ENCODE measurements at places on chromosomes 16 and 17.
A peak's percentile ranks its signal among the peaks of the same experiment; 100 is the strongest.

GRCh38 chr16:8768283-8768682, 29.2 kb downstream of the TMEM186 start:
- no peak for DNase-seq

DNA sequence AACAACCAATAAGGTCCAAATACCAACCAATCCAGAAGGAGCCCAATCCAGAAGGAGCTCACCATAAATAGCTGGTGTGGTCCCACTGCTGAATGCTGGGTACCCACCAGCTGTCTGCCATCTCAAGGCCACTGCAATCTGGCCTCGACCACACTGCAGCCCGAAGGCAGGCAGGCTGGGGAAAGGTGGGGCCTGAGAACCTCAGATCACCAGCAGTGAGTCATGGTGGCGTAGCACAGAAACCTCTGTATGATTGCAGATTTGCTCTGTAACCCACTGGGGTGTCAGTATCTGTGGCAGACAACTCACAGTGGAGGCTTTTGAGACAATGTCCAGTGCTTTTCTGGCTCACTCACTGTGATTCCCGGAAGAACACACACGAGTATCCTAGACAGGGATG, 14.7 kb upstream of the CMTR2 start:
- DNase-seq: no peak

DNA sequence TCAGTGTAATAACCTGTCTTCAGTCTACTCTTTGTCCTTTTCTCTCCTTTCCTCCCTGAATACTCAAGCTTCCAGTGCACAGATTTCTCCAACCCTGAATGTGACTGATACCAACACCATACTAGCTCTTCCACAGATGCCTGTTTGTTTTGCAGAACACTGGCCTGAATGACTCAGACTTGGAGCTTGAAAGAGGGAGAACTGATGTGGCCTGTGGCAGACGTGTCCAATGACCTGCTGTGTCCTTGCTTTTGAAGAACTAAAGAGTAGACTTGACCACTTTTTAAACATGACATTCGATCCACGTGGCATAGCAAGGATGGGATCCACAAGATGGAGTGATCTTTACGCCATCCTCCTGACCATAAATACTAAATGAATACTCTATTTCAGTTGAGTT, 361.0 kb downstream of the WWOX start:
- no peak for DNase-seq

GRCh38 chr17:57021226-57021940, 43.5 kb downstream of the SCPEP1 start:
- DNase-seq: no peak

- DNase-seq: no peak
Observed at GRCh38 chr17:8018436-8018835, 16.0 kb downstream of the GUCY2D start.

GRCh38 chr16:56102906-56103305, 88.4 kb upstream of the GNAO1 start:
- no peak for DNase-seq

GRCh38 chr16:13968835-13969234, 48.9 kb downstream of the ERCC4 start:
- DNase-seq: no peak

DNA sequence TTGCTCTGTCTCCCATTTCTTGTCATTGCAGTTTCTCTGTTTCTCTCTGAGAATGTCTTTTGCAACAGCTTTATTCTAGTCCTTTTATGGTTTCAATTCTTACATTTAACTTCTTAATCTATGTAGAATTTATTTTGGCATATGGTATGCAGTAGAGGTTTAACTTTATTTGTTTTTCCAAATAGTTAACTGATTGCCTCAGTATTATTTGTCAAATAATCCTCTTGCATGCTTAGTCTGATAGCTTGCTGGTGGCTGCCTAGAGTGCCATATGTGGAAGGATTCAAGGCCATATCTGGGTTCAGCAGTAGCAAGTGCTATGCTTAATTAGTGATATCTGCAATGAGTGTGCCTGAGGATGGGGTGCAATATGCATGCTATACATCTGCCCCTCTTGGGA, 6.9 kb downstream of the SNTB2 start:
- no peak for DNase-seq

GRCh38 chr17:81962499-81963441, 1.8 kb upstream of the NOTUM start:
- no peak for DNase-seq

DNA sequence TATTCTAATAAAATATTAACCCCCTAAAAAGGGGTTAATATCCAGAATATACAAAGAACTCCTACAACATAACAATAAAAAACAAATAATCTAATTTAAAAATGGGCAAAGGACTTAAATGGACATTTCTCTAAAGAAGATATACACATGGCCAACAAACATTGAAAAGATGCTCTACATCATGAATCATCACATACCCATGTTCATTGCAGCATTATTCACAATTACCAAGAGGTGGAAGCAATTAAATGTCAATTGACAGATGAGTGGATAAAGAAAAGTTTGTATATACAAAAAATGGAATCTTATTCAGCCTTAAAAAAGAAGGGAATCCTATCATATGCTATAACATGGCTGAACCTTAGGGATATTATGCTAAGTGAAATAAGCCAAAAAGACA, 36.8 kb downstream of the CPD start:
- no peak for DNase-seq

GRCh38 chr17:43540821-43541674, 5.1 kb downstream of the ETV4 start:
- DNase-seq: peak; percentile 50

GRCh38 chr16:49889725-49890397, 33.9 kb upstream of the ZNF423 start:
- DNase-seq: peak; percentile 8

DNA sequence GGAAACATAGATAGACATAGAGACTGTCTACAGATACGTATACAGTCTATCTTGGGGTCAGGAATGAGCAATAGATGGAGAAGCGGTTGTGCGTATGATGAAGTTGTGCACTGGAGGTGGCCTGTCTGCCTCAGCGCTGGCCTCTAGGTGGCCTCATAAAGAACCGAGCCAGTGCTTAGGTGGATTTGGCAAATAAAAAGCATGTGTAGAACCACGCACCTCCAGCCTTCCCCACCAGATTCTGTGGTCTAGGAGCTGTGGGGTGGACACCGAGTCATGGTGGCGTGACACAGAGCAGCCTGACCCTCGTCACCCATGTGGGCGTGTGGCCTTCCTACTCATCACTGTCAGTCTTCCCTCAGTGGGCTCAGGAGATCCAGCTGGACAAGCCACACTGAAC, 34.0 kb downstream of the PGS1 start:
- DNase-seq: peak; percentile 36

GRCh38 chr16:30902029-30902972, 5.9 kb downstream of the CTF1 start:
- DNase-seq: peak; percentile 64

- DNase-seq: no peak
Observed at GRCh38 chr16:1743376-1744337, 27.7 kb downstream of the NME3 start.

GRCh38 chr17:42521666-42522262, 14.3 kb upstream of the NAGLU start:
- no peak for DNase-seq

- no peak for DNase-seq
Observed at GRCh38 chr16:264440-264951, 11.2 kb downstream of the RGS11 start.

- DNase-seq: no peak
Observed at GRCh38 chr17:6989779-6990178, 6.1 kb upstream of the ALOX12 start.

GRCh38 chr16:29729116-29729521, 16.7 kb downstream of the C16orf54 start:
- DNase-seq: peak; percentile 66

GRCh38 chr17:34926661-34927060, 34.6 kb downstream of the CCT6B start:
- DNase-seq: no peak

- DNase-seq: no peak
Observed at GRCh38 chr17:4514206-4514605, 15.5 kb downstream of the SPNS2 start.

DNA sequence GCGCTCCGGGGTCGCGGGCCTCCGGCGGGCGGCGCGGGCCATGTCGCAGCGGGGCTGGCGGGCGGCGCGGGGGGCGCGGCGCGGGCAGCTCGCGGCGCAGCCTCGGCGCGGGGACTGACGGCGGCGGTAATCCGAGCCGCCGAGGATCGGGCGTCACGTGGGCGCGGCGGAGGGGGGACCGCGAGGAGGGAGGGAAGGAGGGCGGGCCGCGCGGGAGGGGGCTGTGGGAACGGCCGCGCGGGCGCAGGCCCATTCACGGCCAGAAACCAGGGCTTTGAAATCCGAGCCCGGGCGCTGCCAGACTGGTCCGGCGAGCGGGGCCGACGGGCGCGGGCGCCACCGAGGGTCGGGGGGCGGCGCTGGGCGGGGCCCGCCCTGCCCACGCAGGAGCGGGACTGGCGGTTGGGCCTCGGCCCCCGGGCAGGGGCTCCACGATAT, at the start of gene MTSS2:
TSS of gene MTSS2 (minus strand) at position 116 of the 438 bp plus-strand sequence. CDS start 262 bp downstream, outside the sequence.
- peak; percentile 83 for DNase-seq

GRCh38 chr16:50472472-50472871, 75.7 kb upstream of the NKD1 start:
- no peak for DNase-seq

DNA sequence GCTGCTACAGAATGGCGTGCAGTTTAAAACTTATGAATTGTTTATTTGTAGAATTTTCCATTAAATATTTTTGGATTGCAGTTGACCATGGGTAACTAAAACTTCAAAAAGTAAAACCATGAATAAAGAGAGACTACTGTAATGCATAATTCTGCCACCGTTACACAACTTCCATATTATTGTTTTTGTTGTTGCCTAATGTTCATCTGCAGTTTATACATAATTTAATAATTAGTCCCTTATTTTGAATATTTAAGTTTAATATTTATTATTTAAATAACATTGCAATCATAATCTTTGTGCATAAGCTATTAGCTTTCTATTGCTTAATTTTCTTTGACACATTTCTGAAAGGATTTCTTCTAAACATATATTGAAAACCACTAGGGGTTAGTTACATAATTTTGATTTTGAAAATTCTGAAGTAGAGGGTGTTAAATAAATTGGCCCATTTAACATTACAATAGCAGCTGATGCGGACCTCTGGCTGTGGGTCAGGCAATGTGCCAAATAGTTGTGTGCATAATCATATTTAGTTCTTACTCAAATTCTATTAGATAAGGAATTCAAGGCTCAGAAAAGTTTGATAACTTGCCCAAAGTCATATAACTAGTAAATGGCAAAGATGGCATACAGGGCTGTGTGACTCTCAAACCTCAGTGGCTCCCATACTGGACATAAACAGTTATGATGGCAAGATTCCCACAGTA, 31.1 kb downstream of the PPM1E start:
- peak; percentile 89 for DNase-seq

GRCh38 chr17:39095309-39095686, 56.1 kb downstream of the PLXDC1 start:
- DNase-seq: no peak

- DNase-seq: no peak
Observed at GRCh38 chr16:22366889-22367288, 7.5 kb downstream of the CDR2 start.

All from fibroblast of pulmonary artery (primary cell).